ENCODE measurements at places on chromosomes 7 and 10.
A peak's percentile ranks its signal among the peaks of the same experiment; 100 is the strongest.

DNA sequence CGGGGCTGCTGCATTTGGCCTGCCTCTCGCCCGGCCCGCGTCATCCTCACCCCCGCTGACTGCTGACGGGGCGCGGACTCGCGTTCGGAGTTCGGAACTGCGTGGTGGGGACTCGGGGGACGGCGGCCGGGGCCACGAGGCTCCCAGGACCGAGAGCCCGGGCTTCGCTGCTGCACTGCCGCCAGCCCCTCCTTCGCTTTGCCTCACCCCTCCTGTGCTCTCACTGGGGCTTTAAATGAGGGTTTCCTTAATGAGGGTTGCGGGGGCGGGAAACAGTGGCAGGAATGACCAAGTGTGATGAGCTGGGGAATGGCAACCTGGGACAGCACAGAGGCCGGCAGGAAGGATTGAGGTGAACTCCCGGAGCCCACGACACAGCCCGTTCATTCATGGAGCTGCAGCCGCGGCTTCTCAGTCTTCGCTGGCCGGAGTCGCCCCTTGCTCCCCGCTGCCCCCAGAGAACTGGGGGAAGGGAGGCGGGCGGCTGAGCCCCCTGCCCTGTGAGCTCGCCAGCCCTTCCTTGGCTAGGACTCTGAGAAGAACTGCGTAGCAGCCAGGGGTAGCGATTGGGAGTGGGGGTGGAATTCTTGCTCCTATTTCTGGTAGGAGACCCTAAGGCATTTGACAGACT lies 1.5 kb upstream of the LRRC4 start:
- DNase-seq = no peak

DNA sequence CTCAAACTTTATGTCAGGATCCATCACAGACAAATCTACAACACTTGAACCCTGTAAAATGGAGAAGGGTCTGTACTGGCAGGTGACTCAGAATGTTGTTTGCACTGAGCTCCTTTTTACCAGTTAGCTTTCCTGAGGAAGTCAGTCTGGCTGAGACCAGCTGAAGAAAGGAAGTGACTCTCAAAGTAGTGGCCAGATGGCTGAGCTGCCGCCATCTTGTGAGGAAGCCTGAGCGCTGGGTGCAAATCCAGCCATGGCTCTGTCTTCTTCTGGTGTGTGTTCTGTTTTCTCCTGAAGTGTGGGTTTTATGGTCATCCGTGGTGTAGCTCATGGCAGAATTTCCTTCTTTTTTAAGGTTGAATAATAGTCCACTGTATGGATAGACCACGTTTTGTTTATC lies 25.5 kb upstream of the ECHDC3 start:
- DNase-seq = no peak

DNA sequence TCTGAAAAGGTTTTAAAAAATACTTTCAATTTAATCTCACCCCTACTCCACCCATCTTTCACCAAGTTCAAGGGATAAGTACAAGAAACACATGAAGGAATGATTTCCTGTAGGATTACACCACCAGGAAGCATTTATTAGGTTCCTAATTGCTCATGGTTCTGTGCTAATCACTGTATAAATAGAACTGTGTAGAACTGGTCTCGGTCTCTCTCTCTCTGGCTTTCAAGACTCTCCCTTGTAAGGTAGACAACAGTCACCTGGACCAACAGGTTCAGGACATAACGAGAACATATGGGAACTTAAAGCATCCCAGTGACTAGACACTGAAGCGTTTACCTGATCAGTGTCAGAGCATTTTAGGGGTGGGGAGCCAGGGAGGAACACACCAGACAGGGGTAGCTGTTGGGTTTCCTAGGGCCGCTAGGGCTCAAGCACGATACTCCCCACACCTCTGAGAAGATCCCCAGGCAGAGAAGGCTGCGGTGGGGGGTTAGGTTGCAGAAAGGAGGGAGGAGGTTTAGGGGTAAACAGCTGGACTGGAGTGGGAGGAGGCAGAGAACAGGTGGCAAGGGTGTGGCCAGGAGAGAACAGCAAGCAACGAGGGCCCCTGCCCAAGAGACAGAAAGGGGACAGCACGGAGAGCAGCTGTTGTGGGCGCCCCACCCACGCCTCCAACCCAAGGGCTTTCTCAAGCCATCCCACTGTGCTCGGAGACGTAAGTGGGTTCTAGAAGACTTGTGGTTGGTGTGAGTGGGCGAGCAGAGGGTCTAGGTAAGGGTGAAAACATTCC lies 52.5 kb upstream of the USP6NL start:
- no peak for DNase-seq

DNA sequence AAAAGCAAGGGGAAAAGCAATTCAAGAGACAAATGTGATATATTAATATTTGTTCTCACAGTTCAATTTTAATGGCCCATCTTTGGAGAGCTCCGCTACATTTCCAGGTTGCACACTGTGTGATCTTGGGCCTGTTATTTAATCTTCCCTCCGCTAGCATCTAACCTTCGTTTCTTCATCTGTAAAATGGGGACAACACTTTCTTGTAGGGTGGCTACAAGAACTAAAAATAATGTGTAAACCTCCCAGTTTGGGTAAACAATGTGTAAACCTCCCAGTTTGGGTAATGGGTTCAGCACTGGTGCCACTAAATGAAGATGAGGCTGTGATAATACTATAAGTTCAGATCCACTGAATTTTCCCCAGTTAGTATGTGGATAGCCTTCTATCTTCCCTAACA lies 99.5 kb downstream of the CDK6 start:
- no peak for DNase-seq

- no peak for DNase-seq
Measured at GRCh38 chr7:43570688-43571365, 12.1 kb upstream of the STK17A start.

DNA sequence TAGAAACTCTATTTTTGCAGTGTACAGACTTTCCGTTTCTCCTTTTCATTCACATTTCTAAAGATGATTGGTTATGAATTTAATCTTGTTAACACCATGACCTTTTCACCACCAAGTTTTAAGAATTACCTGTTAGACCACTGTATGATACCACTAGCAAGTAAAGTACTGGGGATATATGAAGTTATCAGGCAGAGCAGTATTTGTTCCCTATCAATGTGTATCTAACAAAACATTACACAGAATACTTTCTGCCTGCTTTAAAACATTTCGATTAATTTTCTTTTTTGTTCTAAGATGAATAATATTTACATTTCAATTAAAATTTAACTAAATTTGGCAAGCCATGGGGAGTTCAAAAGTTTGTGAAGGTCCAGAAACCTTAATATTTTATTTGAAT lies 49.9 kb upstream of the AHR start:
- no peak for DNase-seq

GRCh38 chr10:69333205-69333604 lies 54.9 kb downstream of the HK1 start:
- no peak for DNase-seq

GRCh38 chr10:37711617-37712488 lies 145.6 kb downstream of the ZNF248 start:
- no peak for DNase-seq

- DNase-seq = no peak
Measured at GRCh38 chr10:117477961-117478670, 64.4 kb upstream of the EMX2 start.

- no peak for DNase-seq
Measured at GRCh38 chr10:21388589-21388988, 136.9 kb downstream of the SKIDA1 start.

DNA sequence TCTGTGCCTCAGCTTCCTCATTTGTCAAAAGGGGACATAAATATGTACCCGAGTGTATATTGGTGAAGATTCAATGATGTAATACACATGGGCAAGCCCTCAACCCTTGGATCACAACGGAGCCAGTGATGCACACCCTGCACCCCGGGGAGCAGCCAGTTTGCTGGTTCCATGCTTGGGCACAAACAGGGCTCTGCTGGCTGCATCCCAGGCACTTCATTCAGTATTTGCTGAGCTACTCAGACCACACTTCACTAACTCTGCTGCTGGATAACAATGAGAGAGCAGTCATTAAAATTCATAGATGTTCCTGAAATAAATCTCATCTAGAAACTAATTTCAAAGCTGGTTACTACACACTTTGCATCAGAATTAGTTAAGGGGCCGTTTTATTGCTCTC lies 72.0 kb downstream of the SCRN1 start:
- DNase-seq = no peak

DNA sequence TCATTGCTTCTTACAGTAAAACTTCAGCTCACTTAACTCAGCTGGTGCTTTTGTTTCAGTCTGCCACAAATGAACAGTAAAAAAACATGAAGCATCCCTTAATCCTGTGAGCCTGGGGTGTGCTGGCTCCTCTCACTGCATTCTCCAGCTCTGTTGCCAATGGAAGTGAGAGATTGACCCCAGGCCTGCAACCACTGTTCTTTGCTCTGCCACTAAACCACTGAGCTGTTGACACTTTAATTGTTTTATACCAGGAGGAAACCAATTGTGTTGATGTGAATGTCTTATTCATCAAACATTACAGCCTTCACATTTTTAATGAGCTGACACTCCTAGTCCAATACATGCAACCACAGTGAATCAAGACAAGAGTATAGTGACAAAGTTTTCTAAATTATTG lies 69.4 kb upstream of the FZD1 start:
- DNase-seq = no peak

- no peak for DNase-seq
Measured at GRCh38 chr7:127648986-127649385, 3.0 kb upstream of the SND1 start.

- no peak for DNase-seq
Measured at GRCh38 chr10:26755443-26755903, 58.0 kb downstream of the PDSS1 start.

- no peak for DNase-seq
Measured at GRCh38 chr7:123633553-123633952, 22.1 kb upstream of the LMOD2 start.

DNA sequence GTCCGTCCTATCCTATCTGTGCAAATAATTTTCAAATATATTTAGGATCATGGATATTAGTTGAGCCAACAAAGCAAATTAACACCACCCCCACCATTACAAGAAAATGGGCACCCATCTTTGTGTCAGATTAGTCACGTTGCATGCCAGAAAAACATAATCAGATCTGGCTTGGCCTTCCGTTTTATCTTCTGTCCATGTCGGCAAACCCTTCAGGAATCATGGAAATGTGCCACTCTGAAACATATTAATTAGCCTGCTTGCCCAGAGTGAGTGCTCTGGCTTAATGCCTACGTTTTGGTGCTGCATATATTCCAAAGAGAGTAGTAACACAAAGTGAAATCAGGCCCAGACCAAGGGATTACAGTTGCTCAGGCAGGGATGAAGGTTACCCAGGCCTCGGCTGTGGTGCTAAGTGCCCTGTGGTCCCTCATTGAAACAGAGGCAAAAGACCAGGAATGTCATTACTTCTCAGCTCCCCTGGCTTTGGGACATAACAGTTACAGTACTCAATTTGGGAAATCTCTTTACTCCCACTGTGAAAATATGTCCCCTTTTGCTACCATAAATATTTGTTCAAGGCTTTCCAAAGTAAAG lies 154.0 kb upstream of the LSM8 start:
- no peak for DNase-seq

GRCh38 chr10:99758211-99758891 lies 24.1 kb upstream of the ABCC2 start:
- no peak for DNase-seq

GRCh38 chr7:17274551-17275245 lies 23.8 kb upstream of the AHR start:
- DNase-seq = no peak

DNA sequence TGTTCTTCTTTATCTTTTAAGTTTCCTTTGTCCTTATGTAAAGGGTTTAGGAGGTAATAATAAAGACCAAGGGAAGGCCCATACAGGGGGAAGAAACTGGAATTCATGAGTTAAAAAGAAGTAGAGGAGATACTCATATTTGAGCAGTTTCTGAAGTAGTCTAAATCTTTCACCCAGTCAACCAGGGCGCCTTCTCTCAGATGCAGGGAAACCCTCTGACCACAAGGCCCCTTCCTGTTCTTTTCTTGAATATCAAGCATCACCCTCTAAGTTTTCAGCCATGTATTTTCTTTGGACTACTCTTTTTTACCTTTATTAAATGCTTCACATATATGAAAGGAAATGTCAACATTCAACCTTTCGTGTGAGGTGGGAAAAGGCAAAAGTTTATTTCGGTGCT lies 630.8 kb downstream of the SUGCT start:
- no peak for DNase-seq

DNA sequence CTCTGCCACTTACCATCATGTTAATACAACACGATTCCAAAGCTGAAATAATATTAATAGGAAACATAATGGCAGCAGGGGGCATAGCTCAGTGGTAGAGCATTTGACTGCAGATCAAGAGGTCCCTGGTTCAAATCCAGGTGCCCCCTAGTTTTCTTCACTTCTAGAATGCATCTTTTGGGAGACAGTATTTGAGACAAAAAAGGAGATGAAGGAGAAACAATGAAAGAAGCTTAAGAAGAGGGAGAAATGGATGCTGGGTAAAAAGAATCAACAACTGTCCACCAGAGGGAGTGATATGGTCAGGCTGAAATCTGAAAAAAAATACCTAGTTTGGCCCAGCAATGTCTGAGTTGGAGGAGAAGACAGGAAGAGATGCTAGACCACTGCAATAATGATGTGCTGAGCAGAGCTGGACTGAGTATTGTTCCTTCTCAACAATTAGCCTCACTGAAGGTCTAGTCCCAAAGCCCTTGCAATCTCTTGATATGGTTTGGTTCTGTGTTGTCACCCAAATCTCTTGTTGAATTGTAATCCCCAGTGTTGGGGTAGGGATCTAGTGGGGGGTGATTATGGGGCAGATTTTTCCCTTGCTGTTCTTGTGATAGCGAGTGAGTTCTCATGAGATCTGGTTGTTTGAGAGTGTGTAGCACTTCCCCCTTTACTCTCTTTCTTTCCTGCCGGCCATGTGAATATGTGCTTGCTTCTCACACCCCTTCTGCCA lies 48.3 kb downstream of the ZNF783 start:
- peak; percentile 41 for DNase-seq

GRCh38 chr10:98436704-98437103 lies 10.0 kb downstream of the HPS1 start:
- DNase-seq = no peak

DNA sequence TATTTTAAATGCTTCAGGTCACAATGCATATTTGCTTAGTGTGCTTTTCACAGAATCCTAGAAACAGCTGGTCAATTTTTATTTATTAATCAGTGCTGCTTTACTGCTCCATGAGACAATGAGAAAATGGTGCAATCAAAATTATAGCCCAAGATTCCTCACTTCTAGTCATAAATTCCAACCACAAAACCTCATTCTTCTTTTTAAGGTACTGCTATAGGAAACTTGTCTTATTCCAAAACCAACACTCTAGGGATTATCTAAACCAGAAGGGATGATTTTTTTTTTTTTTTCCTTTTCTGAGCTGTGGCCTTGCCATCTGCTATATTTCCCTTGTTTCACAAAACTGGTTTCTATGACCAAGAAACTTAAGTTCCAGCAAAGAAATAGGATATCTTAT lies 64.0 kb upstream of the SEMA3A start:
- DNase-seq = no peak

GRCh38 chr7:28739128-28739527 lies 219.0 kb downstream of the TRIL start:
- DNase-seq = no peak

Data from brain pericyte (primary cell).